Posterior cingulate gyrus (tissue), 11 donors: ENCODE measurements at places on chromosomes 13 and 19.
A peak's percentile ranks its signal among the peaks of the same experiment; 100 is the strongest.

- DNase-seq: no peak
Observed at GRCh38 chr13:77619655-77620054, 77.8 kb upstream of the SLAIN1 start.

- no peak for DNase-seq
Observed at GRCh38 chr19:12938779-12939601, 581 bp downstream of the CALR start.

- DNase-seq: no peak
Observed at GRCh38 chr19:37869766-37870340, 36.5 kb downstream of the WDR87 start.

GRCh38 chr13:50140581-50141374 lies 125.5 kb downstream of the KCNRG start:
- DNase-seq: no peak

DNA sequence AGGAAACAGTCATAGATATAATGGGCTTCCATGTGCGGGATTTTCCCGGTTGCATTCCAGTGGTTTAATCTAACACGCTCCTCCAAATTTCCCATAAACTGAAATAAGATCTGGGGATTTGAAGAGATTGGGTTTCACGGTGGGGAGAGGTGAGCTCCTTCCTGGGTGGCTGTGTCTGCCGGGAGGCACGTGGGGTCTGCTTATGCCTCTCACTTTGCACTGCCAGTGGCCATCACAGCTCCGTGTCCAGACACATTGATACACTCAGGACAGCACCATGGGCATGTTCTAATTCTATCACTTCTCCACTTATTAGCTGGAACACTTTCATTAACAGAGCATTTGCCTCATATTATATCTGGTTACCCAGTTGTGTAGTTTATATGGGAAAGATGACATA lies 73.4 kb downstream of the SOX1 start:
- no peak for DNase-seq

GRCh38 chr19:47670736-47671135 lies 42.5 kb upstream of the EHD2 start:
- no peak for DNase-seq

- DNase-seq: no peak
Observed at GRCh38 chr19:33368074-33368864, 5.2 kb upstream of the CEBPG start.

- DNase-seq: no peak
Observed at GRCh38 chr13:69391756-69392155, 715.9 kb upstream of the ATXN8OS start.

- DNase-seq: peak; percentile 58
Observed at GRCh38 chr13:99980201-99980823, 1.3 kb upstream of the ZIC2 start.

DNA sequence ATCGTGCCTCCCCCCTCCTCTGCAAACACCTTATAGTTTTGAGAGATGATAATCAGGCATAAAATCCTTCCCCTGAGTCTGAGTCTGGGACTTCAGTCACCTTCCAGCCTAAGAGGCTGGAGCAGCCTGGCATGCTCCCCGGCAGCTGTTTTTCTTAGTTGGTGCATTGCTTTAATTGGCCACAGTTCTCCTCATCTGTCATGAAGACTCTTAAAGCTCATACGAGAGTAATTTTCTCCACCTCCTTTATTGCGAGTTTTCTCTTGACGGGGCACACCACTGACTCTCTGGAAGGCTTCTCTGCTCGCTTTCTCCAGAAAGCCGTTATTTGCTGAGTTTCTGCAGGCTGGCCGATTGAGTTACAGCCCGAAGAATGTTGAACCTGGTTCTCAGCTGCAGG lies 310.5 kb downstream of the ATP8A2 start:
- no peak for DNase-seq

DNA sequence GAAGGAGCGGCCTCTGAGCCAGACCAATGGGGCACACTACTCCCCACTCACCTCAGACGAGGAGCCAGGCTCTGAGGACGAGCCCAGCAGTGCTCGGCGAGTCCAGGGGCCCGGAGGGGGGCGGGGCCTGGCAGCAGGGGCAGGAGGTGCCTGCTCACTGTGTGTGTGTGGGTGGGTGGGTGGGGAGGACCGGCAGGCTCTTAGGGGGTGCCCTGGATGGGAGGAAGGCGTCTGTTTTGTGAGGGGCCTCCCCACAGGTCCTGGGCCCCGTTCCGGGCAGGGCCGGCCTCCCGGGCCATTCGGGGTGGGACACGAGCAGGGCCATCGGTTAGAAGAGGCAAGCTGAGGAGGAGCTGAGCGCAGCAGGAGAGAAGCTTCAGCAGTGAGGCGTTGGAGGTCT lies 12.7 kb downstream of the PLEKHJ1 start:
- DNase-seq: no peak
